ENCODE measurements at places on chromosomes 12 and 14.
A peak's percentile ranks its signal among the peaks of the same experiment; 100 is the strongest.

GRCh38 chr12:31214626-31215517 is 111.1 kb downstream of the SINHCAF start:
- no peak for DNase-seq

DNA sequence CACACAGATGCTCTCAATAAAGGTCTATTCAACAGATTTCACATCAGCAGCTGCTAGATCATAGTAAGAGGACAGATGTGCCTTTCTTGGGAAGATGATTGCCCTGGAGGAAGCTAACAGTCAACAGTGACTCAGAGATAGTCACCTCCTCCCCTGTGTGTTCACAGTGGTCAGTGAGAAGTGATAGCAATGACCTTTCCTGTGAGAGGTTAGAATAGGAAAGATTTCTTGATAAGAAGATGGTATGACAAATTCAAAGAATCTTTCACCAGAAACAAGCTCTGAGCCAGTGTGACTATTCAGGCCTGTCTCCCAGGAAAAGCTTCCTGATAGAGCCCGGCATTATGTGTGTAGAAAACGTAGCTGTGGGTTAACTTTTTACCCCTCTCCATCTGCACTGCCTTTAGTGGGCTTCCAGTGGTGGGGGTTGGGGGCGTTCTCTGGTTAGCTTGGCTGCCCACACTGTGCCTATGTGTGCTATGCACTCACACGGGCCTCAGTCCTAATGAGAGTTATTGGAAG is 66.4 kb upstream of the ARHGAP5 start:
- DNase-seq: no peak

DNA sequence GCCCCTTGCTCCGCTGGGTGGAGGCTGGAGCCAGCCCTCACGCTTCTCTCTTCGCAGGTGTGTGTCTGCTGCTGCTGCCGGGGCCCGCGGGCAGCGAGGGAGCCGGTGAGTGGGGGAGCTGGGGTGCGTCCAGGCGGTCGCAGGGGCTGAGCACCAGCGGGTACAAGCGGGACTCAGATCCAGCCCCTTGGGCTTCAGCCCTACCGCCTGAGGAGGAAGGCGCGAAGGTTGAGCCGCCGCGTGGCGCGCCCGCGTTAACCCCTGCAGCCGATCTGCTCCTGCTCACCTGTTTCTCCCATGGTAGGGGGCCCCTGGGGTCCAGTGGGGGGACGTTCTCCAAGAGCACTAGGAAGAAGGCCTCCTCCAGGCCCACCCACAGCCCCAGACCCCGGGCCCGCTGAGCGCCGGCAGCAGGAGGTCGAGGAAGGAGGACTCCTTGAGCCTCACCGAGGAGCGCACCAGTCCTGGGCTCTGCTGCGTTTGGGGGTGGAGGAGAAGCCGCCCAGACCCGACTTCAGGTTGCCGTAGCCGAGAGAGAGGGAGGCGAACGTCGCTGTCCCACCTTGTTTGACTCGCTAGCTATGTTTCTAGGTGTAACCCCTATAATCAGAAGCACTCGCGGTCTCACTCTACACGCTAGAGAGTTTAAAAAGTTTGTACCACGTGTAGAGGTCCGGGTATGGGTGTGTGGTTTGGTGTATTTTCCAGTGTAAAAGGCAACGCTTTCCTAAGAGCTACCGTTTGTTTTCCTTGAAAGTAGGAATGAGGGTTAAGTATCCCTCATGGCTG is 834 bp downstream of the COCH start:
- DNase-seq: no peak

- DNase-seq: no peak
Observed at GRCh38 chr12:132633398-132633797, 14.8 kb downstream of the P2RX2 start.

GRCh38 chr12:117072106-117072505 is 27.1 kb downstream of the TESC start:
- DNase-seq: no peak

DNA sequence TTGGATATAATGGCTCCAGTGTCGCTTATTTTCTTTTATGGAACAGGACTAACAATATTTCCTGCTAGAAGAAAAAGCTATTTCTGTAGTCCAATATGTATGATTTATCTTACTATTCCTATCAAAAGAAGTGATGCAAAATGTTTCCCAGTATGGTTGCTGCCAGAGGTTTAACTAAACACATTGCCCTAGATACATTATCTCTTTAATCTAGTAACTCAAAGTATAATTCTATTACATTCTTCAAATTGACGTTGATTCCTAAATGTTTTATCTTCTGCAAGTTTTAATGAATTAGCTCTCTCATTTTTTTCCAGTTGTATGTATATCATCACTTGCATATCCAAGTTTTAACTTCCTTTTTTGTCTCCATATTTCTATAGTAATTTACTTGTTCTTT is 28.2 kb downstream of the GYS2 start:
- DNase-seq: no peak

DNA sequence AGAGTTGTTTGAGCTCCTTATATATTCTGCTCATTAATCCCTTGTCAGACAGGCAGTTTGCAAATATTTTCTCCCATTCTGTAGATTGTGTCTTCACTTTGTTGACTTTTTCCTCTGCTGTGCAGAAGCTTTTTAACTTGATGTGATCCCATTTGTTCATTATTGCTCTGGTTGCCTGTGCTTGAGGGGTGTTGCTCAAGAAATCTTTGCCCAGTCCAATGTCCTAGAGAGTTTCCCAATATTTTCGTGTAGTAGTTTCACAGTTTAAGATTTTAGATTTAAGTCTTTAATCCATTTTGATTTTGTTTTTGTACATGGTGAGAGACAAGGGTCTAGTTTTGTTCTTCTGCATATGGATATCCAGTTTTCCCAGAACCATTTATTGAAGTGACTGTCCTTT is 19.8 kb downstream of the ABCC9 start:
- no peak for DNase-seq

- no peak for DNase-seq
Observed at GRCh38 chr12:41514907-41515306, 326.8 kb downstream of the PDZRN4 start.

DNA sequence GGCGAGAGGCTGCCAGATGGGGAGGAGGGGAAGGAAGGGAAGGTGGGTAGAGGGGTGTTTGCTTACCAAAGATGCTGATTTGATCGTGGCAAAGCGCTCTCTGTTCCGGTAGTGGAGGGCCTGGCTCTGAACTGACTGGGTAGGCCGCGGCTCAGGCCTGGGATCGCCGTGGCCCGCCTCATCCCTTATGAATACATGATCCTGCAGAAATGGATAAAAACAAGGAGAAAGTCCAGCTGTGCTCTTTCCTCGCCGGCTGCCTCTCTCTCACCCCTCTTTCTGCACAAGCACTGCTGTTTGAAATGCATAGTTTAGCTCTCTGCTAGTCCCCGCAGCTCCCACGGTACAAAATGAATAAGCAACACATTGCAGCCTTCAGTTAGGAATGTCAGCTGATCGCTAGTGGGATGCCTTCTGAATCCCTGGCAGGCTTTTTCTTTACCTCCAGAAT is 53.8 kb downstream of the PEBP1 start:
- DNase-seq: no peak

- no peak for DNase-seq
Observed at GRCh38 chr14:77031759-77032490, 3.4 kb upstream of the IRF2BPL start.

DNA sequence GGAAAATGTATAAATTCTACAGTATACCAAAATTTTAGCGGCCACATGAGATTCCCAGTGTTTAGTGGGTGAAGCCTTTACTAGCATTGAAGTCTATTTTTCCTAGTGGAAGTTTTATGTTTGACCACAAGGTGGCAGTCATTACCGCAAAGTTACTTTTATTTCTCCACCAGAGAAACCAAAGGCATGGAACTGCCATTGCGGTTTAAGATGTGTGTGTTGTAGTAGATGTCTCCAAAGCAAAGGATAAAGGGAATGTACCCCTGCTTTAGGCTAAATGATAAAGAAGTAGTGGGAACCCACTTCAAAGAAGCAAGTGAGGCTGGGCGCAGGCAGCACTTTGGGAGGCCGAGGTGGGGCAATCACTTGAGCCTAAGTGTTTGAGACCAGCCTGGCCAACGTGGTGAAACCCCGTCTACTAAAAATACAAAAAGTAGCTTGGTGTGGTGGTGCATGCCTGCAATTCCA is 140.5 kb downstream of the PRKCH start:
- DNase-seq: peak; percentile 79

- DNase-seq: peak; percentile 63
Observed at GRCh38 chr14:94001501-94002396, 4.6 kb downstream of the CCDC197 start.

- DNase-seq: no peak
Observed at GRCh38 chr12:93192878-93193277, 184.8 kb upstream of the NUDT4 start.

DNA sequence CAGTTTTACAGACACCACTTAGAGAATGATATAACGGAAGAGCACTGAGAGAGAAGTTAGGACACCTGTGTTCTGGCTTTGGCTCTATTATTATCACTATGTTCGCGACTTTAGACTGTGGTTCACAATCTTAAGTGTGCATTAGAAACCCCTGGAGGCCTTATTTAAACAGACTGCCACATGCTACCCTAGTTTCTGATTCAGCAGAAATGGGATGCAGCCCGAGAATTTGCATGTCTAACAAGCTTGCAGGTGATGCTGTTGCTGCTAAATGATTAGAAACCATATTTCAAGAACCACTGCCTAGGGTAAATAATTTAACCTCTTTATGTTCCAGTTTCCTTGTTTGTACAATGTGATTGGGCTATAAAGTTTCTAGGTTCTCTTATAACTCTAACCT is 3.6 kb upstream of the RAD51AP1 start:
- DNase-seq: no peak

GRCh38 chr12:93333828-93334227 is 43.9 kb upstream of the NUDT4 start:
- DNase-seq: no peak

DNA sequence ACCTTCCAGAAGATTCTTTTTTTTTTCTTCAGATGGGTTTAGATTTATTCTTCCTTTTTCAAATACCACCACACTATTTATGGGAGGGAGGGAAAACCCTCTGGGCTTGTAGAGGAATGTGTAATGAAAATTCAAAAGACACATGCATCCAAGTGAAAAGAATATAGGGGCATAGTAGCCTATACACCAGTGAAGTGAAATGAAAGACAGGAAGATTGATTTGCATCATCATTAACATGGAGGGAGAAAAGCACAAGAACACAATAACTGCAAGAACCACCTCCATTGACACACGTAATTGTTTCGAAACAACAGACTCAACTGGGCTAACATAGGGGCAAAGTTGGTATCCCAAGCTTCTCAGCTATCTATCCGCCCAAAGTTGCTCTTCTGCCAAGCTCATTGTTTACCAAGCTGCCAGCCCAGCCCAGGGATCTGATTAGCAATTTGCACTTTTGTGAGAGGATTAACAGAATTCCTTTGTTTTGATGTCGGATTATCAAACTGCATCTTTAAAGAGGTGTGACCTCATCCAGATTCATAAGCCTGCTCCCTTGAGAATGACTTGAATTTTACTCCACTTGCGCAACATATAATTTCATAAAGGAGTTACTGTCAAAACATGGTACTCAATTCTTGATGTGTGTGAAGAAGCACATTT is 430.5 kb upstream of the SOX5 start:
- no peak for DNase-seq

- no peak for DNase-seq
Observed at GRCh38 chr12:19120795-19121194, 8.7 kb upstream of the PLEKHA5 start.

DNA sequence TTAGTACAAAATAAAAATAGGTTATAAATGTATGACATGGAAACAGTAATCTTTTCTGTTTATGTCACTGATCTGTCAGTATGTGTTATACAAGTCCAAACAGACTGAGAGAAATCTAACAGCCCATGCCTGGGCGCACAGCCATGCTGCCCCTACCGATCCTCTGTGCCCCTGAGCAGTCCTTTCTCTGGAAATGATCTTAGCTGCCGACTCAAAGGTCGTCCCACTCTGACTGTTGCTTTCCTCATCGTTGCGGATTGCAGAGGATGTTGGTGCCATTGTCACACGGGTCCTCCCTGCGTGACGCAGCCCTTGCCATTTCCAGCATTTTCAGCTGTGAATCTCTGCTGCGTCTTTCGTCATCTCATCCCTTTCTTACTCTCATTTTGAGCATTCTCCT is 82.9 kb upstream of the DYNC1H1 start:
- no peak for DNase-seq

DNA sequence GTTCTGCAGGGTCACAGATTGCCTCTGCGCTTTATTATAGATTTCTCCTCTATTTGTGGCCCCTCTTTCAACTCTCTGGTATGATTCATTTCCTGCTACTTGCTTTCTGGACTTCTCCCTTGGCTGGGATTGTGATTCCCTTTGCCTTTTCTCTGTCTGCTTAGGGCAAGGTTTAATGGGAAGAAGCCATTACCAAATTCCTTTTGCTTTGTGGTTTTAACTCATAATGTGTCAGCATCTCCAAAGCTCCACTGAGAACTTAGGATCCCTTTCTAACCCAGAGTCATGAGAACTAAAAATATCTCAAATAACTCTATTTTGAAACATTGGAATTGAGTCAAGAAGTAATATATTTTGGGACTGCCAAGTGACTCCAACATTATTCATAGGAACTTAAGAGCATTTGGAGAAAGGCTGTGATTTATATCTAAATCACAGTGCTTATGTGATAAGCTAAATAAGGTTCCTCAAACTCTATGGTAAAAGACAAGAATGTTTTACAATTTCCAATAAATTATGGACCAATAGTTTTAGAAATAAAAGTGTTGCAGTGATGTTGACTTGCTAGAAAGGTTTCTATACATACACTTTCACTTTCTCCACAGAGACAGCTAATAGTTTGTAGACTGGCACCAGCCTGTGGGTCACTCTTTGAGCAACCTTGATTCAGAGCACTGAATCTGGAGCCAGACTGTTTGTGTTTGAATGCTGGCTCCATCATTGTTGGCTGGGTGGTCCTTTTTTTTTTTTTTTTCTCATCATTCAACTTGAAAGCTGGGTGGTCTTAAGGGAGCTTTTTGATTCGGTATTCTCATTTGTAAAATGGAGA is 93.9 kb downstream of the DACT1 start:
- no peak for DNase-seq

GRCh38 chr14:74302152-74302628 is 544 bp downstream of the ABCD4 start:
- peak; percentile 63 for DNase-seq

DNA sequence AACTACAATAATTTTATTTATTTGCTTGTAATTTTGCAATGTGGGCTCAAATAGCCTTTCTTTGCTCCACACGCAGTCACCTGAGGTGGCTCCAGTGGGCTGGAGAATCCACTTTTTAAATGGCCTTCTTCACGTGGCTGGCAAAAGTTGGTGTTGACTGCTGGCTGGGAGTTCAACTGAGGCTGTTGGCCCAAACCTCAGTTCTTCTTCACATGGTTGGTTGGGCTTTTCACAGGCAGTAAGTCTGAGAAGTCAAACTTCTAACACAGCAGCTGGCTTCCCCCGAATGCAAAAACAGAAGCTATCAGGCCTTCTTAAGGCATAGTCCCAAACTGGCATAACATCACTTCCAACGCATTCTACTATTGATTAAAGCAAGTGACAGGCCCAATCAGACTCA is 2.1 kb upstream of the OXA1L start:
- no peak for DNase-seq

GRCh38 chr12:101939306-101939705 is 61.9 kb downstream of the DRAM1 start:
- DNase-seq: no peak

GRCh38 chr12:122471324-122472226 is 29.2 kb downstream of the ZCCHC8 start:
- DNase-seq: peak; percentile 76
